Activated CD4-positive, alpha-beta T cell treated with anti-CD3 and anti-CD28 coated beads for 36 hours (primary cell): ENCODE measurements at places on chromosomes 5 and 9.

DNA sequence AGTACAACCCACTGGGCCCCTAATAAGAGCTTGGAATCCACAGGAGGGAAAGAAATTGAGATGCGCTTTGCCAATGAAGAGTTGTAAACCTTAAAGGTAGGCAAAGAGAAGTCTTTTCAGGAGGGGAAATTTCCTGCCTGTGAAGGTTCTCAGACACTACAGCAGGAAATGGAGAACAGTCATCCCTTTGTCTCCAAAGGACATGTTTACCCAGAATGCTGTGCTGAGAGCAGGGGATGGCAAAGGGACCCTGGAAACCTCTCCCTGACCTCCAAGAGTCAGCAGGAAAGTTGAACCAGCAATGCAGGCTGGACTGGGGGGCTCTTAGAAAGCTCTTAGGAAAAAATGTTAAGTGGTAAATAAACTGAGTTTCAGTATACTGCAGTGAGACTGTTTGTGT lies 103.2 kb downstream of the AK8 start:
- DNase-seq = no peak

GRCh38 chr5:87924436-87924835 lies 344.2 kb downstream of the TMEM161B start:
- DNase-seq = no peak

DNA sequence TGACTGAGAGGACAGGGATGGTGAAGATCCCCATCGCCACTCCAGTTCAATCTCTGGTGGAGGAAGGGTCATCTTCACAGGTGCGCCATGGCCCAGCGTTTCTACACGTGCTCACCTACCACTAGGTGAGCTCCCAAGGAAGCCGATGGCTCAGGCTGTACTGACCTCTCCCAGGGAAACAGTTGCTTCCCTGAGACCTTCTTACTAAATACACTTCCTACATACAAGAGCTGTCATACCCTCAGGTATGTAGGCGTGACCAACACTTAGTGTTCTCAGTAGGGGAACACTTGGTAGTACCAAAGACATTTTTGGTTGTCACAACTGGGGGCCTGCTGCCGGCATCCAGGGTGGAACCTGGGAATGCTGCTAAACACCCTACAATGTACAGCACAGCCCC lies 75.2 kb downstream of the TENT4A start:
- no peak for DNase-seq

- no peak for DNase-seq
These were observed 6.6 kb downstream of the PLK2 start for GRCh38 chr5:58453306-58453705.

DNA sequence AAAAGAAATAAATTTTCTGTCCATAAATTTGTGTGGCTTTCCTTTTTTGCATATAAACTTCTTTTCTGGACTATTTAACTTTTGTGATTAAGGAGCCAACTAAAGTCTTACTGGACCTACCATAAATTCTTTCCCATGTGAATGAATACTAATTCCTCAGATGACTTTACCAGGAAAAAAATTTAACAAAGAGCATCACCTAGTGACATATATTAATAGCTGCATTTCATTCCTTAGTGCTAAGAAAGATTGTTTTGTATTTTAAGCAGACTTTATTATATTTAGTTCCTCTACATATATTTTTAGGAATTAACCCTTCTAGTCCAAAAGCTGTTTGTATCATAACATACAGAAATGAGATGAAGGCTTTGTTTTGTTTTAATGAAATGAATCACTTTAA lies 64.4 kb downstream of the C9orf85 start:
- no peak for DNase-seq
